ENCODE measurements at places on chromosomes 12 and 14.

DNA sequence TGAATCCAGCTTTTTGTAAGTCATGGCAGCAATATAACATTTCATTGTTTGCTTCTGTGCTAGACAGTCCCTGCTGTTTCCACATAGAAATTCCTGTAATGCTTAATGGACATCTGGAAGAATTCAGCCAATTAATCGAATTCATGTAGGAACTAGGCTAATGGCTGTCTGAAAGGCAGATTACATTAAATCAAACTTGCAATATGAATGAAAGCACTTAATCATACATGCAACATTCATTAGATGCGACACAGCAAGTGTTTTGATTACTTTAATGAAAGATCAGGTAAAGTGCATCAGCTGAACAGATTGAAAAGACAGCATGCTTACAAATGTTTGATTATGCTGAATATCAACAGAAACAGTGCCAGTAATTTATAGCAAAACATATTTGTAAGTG lies 24.1 kb upstream of the INSM2 start:
- DNase-seq: no peak

GRCh38 chr14:68574906-68575305 lies 218.0 kb downstream of the ZFP36L1 start:
- no peak for DNase-seq

GRCh38 chr12:96198965-96199364 lies 4.8 kb downstream of the ELK3 start:
- no peak for DNase-seq

DNA sequence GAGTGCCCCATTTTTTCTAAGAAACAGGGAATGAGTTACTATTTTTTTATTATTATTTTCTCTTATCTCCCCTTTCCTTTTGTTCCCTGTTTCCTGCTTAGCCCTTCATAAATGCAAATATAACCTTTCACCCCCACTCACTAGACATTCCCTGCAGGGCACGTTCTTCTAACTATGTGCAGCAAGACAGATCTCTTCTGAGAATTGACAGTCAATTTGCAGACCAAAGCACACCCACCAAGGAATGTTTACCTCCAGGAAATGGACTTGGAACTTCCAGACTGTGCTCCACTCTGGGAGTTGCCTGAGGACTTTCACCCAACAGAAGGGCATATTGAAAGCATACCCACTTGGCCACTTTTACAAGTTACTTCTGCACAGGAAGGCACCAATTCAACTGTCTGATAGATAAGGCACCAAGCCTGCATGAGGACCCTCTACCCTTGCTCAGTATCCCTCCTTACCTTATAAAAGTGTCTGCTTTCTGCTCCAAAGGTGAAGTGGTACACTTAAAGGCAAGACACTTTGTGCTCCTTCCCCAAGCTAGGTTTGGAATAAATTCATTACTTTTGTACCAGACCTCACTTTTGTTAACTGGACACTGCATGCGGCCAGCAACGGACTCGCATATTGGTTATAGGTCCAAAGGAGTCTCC lies 6.5 kb downstream of the TAS2R19 start:
- no peak for DNase-seq

GRCh38 chr12:81005606-81006005 lies 67.9 kb upstream of the LIN7A start:
- DNase-seq: no peak

DNA sequence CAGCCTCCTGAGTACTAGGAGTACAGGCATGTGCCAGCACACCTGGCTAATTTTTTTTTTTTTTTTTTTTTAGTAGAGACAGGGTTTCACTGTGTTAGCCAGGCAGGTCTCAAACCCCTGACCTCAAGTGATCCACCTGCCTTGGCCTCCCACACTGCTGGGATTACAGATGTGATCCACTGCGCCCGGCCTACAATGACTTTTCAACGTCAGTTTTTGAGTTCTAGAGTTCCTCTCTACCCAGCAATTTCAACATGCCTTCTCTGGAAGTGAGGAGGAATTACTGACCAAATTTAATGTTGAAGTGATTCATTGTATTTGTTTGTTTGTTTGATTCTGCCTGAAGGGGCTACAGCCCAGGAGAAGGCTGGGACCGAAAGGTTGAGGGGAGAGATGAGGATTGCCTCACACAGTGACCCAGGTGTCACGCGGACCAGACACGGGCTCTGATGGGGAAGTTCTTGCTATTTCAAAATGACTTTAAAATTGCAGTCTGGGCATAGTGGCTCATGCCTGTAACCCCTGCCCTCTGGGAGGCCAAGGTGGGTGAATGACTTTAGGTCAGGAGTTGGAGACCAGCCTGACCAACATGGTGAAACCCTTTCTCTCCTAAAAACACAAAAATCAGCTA lies 8.6 kb upstream of the DENR start:
- DNase-seq: no peak

DNA sequence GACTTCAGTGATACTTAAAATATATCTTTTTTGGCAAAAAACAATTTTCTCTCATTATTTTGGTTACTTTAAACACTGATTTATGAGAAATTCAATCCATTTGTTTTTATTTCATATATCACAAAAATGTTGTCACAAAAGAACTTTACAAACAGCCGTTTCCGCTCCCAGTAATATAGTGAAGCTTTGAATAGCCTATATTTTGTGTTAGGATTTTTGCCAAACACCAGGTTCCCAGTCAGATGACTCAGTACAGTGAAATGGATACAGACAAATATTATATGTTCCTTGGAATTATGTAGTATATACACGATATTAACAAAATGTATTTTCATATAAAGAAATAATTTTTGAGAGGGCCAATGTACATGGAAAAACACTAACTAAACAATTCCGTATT lies 411.1 kb downstream of the CCER1 start:
- no peak for DNase-seq

DNA sequence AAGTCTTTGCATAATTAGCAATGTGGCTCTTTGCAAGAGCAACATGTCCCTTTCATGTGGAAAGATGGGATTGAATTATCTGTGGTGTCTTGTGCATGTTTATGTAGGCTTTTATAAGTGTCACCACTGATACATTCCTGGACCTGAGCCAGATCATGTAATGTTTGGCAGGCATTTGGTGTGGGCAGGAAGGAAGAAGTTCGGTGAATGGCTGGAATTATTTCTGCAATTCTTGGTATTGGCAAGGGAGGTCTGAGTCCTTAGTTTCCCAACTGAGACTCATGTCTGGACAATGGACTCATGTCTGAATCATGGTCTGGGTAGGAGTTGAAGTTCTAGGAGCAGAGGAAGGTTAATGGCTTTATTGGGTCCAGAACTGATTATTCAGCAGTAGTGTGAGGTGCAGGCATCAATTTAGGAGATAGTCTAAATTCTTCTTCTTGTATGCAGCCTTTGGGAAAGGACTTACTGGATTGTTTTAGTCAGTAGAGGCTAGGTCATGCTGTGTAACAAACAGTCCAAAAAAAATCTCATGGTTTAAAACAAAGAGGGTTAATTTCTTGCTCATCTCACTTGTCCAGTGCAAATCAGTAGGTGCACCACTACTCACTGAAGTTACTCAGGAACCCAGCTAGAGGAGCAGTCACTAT lies 186.5 kb upstream of the LHX5 start:
- DNase-seq: no peak

DNA sequence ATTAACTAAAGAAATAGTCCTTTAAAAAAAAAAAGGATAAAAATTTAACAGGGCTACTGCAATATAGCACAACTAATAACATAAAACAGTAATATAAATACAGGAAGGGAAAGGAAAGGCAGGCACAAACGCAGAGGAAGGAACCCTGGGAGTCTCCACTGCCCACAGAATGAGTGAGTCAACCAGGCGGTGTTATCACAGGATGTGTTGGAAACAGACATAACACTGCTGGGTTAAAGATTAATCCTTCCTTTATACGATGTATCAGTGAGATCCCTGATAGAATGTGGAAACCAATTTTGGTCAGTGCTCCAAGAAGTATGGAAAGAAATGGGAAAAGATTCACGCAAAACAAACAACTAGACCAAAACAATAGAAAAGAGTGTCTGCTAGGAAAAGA lies 47.9 kb downstream of the FGD6 start:
- no peak for DNase-seq
